ENCODE measurements at places on chromosomes 6 and 20.
A peak's percentile ranks its signal among the peaks of the same experiment; 100 is the strongest.

DNA sequence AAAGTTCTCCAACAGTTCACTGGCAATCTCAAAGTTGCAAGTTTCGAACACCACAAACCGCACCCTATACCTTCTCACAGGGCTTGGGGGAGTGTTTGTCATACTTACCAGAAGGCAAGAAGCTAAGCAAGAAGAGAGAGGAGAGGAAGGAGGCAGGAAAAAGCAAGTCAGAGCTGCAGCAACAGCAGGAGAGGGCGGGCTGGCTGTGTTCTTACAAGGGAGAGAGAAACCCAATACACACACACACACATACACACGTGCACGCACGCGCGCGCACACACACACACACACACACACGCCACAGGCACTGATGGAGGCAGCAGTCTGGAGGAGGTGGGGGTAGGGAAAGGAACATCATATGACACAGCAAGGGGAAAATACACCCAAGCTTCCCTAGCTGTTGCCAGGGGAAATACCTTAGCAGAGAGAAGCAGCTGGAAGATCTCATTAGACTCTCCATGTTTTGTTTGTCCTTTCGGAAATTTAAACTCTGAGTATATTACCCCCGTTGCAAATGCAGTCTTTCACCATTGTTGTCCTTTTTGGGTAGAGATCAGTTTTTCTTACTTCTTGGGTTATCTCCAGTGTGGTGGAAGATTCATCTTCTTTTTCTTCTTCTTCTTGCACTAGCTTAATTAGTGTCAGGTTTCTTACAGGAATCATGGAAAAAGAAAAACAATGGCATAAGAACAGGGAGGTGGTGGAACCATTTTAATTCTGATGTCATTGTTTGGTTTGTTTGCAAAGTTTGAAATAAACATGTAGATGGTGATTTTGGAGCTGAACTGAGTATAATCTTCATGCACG, at the start of gene TXLNB:
TXLNB (minus strand) TSS at position 186 of the 807 bp plus-strand sequence. CDS start 3,099 bp downstream, outside the sequence.
- peak; percentile 83 for DNase-seq

DNA sequence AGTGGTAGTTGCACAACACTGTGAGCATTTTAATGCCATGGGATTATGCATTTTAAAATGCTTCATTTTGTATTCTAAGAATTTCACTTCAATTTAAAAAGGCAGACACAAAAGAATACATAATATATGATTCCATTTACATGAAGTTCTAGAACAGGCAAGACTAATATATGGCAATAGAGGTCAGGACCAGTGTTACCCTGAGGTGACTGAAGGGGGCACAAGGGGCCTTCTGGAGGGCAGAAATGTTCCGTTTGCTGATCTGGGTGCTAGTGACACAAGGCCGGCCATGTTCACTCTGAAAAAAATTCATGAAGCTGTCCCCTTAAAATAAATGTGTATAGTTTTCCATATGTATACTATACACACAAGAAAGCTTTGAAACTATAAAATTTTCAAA, 28.5 kb downstream of the TASP1 start:
- no peak for DNase-seq

GRCh38 chr6:163554663-163555062, 140.1 kb downstream of the QKI start:
- no peak for DNase-seq

- DNase-seq, result no peak
Observed at GRCh38 chr6:71482742-71483141, 194.1 kb downstream of the OGFRL1 start.

- no peak for DNase-seq
Observed at GRCh38 chr6:128368213-128368944, 152.0 kb downstream of the PTPRK start.

GRCh38 chr6:75481936-75482593, 11.5 kb downstream of the FILIP1 start:
- DNase-seq, result no peak

DNA sequence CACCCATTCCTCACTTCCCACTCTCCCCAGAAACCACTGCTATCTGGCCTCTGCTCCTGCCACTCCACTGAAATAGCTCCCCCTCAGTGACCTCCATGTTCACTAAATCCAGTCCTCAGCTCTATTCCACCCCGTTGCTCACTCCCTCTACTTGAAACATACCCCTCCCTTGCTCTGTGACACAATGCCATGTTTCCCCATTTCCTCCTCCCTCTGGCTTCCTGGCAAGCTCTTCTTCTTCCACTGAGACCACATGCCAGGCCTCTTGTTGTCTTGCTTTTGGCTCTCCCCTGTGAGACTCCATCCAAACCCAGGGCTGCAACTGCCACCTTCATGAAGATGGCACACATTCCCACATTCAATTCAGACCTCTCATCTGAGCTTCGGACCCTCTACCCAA, 13.9 kb downstream of the TMEM151B start:
- no peak for DNase-seq

DNA sequence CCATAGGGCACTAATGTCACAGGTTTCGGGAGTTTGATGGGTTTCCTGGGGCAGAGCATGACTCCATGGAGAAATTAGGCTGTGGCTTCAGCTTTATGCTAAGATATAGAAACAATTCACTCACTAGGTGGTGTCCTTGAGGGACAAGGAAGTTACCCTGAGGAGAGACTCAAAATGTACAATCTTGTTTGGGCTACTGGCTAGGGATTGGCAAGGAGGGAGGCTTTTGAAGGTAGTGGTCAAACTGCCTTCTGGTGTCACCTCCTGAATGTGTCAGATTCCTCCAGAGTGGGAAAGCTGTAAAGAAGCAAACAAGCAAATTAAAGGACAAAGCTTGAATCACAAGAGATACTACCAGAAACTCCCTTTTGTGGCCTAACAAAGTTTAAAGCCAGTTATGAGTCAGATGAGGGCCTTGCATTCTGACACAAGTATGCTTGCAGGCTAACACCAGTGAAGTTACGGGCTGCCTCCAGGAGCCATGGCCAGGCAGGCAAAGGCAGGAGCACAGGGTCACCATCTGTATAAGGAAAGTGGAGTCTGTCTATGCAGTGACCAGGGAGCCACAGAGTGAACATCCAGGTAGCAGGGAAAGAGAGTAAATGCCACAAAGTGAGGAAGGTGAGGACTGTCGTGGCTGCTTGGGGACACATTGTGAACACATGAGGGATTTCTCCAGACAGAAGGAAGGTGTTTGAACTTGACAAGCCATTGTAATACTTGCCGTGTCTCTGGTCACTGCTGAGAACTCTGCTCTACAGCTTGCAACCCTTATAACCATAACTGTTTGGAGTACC, 107.7 kb upstream of the DTNBP1 start:
- peak; percentile 62 for DNase-seq

DNA sequence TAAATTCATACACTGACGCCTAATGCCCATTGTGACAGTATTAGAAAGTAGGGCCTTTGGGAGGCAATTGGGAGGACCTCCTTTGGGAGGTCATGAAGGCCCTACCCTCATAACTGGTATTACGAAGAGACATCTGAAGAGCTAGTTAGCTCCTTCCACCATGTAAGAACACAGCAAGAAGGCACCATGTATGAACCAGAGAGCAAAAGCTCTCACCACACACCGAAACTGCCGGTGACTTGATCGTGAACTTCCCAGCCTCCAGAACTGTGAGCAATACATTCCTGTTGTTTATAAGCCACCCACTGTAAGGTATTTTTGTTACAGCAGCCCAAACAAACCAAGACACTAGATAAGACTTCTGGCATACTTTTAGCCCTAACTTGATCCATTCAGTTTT, 41.8 kb downstream of the GCLC start:
- DNase-seq, result no peak

DNA sequence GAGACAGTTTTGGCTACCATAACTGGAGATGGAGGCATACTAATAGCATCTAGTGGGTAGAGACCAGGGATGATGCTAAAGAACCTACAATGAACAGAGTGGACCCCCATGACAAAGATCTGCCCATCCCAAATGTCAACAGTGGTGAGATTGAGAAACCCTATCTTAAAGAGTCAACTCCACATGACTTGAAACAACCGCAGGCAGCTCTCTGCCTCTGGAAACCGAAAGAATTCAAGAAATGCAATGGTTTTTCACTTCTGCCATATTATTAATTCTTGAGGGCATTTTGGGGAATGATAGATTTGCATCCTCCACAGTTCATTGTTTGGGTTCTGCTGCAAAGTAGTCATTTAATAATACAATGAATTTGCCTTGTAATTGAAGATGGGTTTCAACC, 463.4 kb downstream of the MAFB start:
- no peak for DNase-seq

- DNase-seq, result no peak
Observed at GRCh38 chr6:3022765-3023662, 23.3 kb downstream of the NQO2 start.

- DNase-seq, result no peak
Observed at GRCh38 chr6:38570750-38571149, 69.0 kb downstream of the BTBD9 start.

GRCh38 chr6:22754061-22754460, 184.7 kb downstream of the HDGFL1 start:
- DNase-seq, result no peak

DNA sequence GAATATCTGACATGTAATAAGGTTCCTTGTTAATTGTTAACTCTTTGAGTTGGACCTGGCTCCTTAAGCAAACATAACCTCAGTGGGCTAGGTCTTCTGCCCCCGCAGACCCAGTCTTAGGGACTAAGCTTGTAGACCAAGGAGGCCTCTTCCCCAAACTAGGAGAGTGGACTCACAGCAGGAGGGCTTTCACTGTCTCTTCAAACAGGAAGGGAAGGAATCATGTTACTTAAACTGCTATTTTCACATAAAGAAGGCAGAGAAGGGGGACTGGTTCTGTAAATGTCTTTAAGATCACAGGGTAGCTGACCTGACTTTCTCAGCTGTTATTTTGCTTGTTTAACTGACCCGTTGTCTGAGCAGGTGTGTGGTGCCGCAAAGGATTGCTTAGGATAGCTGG, 34.9 kb upstream of the PRDM1 start:
- DNase-seq, result no peak

- DNase-seq, result no peak
Observed at GRCh38 chr6:37913210-37913609, 93.7 kb downstream of the ZFAND3 start.

DNA sequence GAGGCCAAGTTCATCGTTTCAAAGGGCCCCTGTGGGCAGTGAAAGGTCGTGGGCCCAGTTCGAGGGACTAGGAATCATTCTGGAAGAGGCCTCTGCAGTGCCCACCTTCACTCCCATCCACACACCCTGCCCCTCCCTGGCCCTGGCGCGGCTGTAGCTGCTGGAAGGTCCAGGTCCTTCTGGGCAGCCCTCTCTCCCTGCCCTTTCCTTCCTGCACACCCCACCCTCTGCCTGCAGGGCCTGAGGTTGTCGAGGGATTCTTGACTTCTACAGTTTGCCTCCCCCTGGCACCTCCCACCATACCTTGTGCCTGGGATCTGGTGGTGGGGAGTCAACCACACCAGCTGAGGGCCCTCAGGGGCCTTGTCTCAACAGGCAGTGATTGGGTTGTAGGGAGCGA, 4.5 kb upstream of the MYT1 start:
- DNase-seq, result no peak

DNA sequence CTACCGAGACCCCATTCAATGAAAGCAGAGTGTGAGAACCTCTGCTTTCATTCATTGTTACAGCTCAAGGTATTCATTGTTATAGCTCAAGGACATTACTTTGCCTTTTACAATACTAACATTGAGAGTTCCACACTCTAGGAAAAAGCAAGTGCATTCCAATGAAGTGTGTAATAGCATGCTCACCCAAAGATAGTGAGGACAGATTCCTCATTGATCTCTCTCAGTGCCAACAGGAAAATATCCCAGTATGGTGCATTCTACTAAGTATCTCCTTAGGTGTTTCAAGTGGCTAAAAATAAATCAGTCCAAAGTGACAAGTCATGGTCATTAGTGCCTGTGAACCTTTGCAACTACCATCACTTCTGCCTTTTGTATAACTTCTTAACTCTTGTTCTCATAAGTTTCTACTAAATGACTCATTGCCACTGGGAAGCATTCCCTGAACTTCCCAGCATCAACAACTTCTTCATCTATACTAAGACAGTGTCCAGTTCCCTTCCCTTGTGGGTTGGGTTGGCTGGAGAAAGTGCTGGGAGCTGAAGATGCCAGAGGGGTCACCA, 140.7 kb upstream of the STXBP5 start:
- DNase-seq, result no peak

DNA sequence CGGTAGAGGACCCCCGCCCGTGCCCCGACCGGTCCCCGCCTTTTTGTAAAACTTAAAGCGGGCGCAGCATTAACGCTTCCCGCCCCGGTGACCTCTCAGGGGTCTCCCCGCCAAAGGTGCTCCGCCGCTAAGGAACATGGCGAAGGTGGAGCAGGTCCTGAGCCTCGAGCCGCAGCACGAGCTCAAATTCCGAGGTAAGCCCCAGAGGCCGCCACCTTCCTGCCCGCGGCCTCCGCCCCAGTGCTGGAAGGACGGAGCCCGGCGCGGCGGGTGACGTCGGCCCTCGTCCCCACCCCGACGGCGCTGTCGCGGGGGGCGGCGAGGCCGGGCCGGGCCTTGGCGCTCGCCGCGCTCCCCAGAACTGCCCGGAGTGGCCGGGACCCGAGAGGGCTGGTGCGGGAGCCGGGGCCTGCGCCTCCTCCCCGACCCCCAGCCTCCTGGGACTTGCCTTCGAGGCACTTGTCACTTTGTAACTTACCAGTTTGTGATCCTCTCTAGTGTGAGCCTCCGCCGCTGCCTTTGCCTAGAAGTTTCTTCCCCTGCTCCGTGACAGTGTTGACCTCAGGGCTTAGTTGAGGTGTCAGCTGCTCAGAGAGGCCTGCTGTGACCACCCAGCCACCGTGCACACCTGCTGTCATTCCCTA, 417 bp downstream of the VAPB start:
- no peak for DNase-seq

DNA sequence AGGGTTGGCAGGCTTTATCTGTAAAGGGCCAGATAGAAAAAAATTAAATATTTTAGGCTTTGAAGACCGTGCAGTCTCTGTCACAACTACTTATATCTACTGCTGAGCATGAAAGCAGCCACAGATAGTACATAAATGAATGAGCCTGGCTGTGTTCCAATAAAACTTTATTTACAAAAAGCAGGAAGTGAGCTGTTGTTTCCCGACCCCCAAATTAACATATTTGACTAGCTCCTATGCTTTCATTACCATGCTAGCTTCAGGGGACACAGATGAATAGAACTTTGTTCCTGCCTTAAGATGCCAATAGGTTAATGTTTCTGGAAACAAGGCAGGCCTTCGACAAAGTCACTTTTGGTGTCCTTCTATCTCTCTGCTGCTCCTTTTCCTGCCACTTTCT, 1058.0 kb upstream of the FLRT3 start:
- no peak for DNase-seq

- no peak for DNase-seq
Observed at GRCh38 chr6:118371955-118372354, 176.1 kb upstream of the PLN start.

- no peak for DNase-seq
Observed at GRCh38 chr6:112235956-112236355, 18.4 kb downstream of the LAMA4 start.

DNA sequence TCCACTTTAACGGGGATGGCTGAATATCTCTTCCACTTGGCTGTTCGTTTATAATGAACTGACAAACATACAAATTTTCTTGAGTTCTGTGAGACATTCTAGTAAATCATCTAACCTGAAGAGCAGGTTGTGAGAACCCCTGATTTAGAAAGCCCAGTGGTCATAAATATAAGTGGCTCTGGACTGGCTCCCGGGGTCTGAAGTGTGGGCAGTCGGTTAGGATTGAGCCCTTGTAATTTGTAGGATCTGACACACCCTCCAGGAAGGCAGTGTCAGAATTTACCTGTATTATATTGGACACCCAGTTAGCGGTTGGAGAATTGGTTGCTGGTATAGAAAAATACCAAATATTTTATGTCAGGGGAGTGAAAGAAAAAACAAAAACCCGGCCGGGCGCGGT, 6.8 kb upstream of the GMEB2 start:
- no peak for DNase-seq
